ENCODE measurements at places on chromosomes 2 and 18. TPM values are rescaled to one million over a fixed set of nuclear protein-coding genes. Genes with fewer than 3 reads are reported as not detected.

Gene HNMT
- not detected for total RNA-seq

Gene RAD51AP2
- not detected for total RNA-seq

Gene ALS2
- total RNA-seq: 10.7 TPM

Gene PDCD1
- total RNA-seq: 4.7 TPM

Gene KLHL30
- total RNA-seq: not detected

Gene ZNF396
- 0.77 TPM for total RNA-seq

Gene ANTXR1
- 0.05 TPM for total RNA-seq

Gene HOXD13
- not detected for total RNA-seq

Gene RASGRP3
- 13.7 TPM for total RNA-seq

Gene INHBB
- not detected for total RNA-seq

Gene CARF
- 13.3 TPM for total RNA-seq

Gene CAPN14
- 0.10 TPM for total RNA-seq

Gene NYAP2
- not detected for total RNA-seq

Gene SULT1C2
- not detected for total RNA-seq

Gene SALL3
- total RNA-seq: not detected

Gene DSG4
- not detected for total RNA-seq

Gene LYG2
- not detected for total RNA-seq

Gene KIAA2012
- not detected for total RNA-seq

Gene TCF7L1
- total RNA-seq: not detected

Gene SLC9A4
- 0.10 TPM for total RNA-seq

Gene QPCT
- not detected for total RNA-seq

Gene CPS1
- 0.48 TPM for total RNA-seq

Gene CRYGC
- not detected for total RNA-seq

Gene TDRD15
- total RNA-seq: not detected

Gene UGT1A6
- total RNA-seq: not detected

Gene POU3F3
- not detected for total RNA-seq

Gene ABCG5
- total RNA-seq: not detected

Gene TMEFF2
- total RNA-seq: not detected

Gene FAM124B
- 0.64 TPM for total RNA-seq

Gene DSG2
- total RNA-seq: 1.3 TPM

Gene GALNT14
- not detected for total RNA-seq
